ENCODE measurements at places on chromosomes 4 and X.

GRCh38 chr4:52657618-52658501 lies 1.2 kb downstream of the USP46 start:
- DNase-seq: no peak

DNA sequence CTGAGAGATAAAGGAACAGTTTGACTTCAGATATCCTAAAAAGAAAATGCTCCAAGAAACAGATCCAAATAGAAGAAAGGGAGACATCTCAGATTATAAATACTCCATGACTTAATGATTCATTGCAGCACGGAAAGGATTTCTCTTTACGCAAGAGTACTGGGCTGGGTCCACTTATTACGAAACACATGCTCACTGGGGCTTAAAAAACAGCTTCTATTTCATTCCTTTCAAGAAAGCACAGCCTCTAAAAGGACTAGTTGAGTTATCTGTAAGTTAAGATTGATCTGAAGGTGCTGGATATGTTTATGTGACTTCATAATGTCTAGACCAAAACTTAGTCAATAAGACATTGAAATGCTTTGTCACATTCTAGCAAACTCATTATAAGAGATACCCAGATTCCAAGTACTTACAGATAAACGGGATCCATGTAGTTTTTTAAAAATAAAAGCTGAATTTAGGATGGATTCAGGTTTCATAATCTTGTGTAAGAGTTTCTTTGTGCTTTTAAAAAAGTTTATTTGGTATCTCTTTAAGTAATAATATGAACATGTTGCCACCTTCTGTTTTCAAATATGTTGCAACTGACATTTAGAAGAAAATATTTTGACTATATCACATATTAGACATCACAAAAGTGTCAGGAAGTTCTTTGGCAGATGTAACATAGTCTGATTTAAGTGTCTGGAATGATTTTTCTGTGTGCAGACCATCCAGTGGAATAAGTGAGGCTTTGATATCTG lies 109.5 kb upstream of the MYOZ2 start:
- DNase-seq: no peak

GRCh38 chrX:5726224-5726623 lies 502.4 kb downstream of the NLGN4X start:
- no peak for DNase-seq

- no peak for DNase-seq
These were observed 384.6 kb upstream of the IGFBP7 start for GRCh38 chr4:57494821-57495220.

DNA sequence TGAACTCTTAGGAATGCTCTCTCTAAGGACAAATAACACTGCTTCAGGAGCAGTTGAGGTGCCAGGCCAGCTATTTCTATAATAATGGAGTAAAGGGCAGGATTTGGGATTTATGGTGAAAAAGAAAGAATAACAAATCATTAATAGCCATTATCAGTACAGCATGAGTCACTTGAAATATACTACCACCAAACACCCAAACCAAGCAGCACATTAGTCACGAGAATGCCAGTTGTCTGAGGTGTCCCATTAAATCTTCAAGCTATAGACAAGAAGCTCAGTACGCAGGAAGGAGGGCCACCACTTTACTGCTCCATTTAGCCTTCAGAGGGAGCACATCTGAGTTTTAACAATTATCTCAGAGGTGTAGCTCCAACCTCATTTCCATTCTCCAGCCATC lies 106.8 kb upstream of the MAGEA10 start:
- no peak for DNase-seq

GRCh38 chrX:1450361-1451161 lies 2.1 kb downstream of the ASMTL start:
- DNase-seq: no peak

DNA sequence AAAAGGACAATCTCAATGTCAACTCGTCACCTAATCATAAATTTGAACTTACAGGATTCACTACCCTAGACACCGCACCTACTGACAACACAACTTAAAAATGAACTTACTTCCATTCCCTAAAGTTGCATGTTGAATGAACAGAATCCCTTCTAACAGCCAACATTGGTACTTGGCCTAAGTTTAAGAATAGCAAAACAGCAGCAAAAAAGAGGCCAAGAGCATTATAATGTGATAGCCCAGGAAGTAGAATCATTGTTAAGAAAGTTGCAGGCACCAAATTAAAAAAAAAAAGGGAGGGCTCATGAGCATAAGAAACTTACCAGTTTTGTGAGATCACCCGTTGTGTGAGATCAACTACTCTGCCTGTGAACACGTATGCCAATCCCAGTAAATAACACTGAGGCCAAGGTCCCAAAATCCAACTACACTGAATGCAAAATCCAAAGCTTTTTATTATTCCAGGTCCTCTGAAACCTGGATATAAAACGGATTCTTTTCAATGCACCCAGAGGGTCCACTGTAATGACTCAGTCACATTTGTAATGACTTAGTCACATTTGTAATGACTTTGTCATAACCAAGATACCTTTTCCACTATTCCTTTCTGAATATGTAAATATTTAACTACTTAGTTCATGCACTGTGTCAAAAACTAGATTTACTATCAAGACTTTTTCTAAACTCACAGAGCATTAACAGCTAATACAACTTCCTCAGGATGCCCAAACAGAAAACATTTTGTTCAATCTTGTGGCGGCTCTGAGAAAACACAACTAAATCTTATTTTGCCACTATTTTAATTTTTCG lies 6.8 kb downstream of the HNRNPDL start:
- DNase-seq: no peak

GRCh38 chr4:139619644-139620043 lies 46.0 kb upstream of the MGST2 start:
- no peak for DNase-seq

DNA sequence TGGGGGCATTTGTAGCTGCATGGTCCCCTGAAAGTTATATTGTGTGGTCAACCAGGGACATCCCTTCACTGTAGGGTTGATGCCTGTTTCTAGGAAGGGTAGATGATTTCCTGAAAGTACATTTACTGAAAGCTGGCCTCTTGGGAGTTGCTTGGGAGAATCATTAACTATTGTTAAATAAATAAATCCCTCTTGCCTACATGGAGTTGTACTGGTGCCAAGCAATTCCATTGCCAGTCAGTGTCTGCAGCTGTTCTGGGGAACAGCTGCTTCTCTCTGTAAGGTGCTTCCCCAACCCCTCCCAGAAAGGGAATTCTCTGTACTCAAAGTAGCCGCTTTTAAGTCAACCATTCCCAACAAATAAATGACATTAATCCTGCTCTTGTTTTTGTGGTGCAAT lies 51.1 kb downstream of the C4orf51 start:
- no peak for DNase-seq

DNA sequence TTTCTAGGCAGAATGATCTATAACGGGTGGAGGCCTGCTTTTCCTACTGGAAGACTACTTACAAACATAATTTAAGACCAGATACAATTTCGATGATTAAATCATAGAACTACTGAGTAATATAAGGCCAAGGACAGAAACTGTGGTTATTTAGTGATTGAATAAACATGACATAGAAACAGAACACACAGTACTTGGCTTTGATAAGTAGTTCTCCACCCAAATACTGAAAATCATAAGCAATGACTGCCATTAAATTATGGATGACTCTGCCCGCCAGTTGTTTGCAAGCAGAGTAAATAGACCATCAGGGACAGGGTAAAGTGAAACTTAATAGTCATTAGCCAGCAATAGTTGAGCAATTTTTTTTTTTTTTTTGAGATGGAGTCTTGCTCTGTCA lies 17.2 kb upstream of the SMIM14 start:
- no peak for DNase-seq

- no peak for DNase-seq
These were observed 2620.0 kb downstream of the PCDH7 start for GRCh38 chr4:33340168-33340567.

DNA sequence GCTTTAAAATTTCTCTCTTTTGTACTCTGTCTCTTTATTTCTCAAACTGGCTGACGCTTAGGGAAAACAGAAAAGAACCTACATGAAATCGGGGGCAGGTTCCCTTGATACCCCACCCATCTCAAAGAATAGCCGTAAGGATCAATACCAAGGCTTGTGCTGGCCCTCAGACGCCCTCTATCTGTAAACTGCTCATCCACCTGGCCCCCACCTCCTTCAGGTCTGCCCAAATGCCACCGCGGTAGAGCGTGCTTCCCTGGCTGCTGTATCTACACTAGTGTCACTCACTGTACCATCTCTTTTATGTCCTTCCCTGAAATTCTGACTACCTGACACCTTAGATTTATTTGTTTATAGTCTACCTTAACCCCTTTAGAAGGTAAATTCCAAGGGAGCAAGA lies 62.8 kb downstream of the SMIM20 start:
- no peak for DNase-seq

Measured in right renal pelvis (tissue), 4 donors.